HCEC 1CT (cell line): ENCODE measurements at places on chromosomes 16 and 17.

DNA sequence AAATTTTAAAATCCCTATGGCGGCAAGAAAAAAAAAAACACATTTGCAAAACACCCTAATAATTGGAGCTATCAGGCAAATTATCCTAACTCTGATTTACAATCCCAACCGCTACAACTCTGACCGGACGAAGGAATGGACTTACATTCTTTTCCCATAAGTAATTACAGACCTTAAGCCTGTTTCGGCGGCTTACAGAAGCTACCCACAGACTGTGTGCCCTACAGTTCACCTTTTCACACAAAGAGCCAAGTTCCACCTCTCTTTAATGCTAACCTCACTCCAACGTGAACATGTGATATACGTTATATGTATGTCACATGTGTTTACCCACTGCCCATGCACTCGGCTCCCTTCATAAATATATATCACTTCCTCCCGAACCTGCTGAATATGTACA is 8.7 kb upstream of the MEAK7 start:
- peak; percentile 38 for DNase-seq

DNA sequence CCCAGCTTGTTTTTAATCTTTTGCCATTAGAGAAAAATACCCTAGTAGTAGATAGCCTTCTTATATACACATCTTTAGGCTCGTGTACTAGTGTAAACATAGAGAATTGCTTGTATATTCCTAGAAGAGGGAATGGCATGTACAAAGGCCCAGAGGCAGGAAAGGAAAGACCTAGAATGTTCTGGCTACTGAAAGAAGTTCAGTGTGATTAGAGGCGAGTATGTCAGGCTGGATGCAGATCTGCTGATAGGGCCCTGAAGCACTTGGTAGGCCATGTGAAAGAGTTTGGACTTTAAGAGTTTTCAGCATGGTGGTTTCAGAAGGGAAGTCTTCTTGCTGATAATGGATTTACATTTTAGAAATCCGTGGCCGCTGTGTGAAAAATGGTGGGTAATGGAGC is 17.4 kb downstream of the CTCF start:
- DNase-seq = no peak

- DNase-seq = no peak
These were observed 68.3 kb downstream of the GTF3C1 start for GRCh38 chr16:27481282-27481934.

DNA sequence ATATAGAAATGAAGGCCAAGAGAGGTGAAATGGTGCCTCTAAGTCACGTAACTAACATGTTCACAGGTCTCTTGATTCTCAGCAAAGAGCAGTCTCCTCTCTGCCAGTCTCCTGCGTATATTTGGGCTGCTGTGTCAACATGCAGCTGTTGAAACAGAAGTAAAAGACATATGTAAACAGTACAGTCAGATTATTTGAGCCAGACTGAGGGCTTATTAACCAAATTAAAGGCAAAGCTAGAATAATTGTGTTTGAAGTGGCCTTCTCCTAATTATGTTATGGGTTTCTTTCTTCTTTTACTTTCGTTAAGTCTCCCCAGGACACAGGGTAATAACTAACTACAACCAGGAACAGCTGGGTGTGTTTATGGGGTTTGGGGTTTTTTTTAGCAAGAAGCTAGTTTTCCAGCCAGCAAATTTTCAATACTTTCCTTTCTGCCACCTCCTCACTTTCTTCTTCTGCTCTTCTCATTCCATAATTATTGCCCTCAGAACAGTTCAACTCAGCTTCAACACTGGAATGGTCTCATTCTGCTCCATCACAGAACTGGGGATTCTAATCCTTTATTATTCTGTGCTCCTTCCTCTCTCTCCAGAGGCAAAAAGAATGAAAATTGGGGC is 18.4 kb downstream of the G6PC1 start:
- no peak for DNase-seq

DNA sequence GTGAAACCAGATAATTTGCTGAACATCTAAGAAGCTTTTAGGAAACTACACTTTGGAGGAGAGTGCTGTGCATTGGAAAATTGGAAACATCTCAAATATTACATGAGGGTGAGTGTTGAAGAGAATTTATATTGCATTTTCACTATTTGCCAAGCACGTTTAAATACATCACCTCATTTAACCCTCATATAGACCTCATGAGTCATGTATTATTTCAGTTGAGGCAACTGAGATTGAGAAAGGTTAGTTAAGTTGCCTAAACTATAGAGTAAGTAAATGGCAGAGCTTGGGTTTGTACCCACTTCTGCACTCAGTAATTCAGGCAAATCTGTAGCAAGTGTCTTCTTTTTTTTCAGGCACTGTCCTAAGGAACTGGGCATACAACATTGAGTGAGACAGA is 3.7 kb upstream of the NLK start:
- peak; percentile 62 for DNase-seq

- DNase-seq = peak; percentile 55
These were observed 34.6 kb downstream of the DCUN1D3 start for GRCh38 chr16:20865420-20866131.

- DNase-seq = no peak
These were observed 684.0 kb downstream of the CDH11 start for GRCh38 chr16:64437706-64438324.

DNA sequence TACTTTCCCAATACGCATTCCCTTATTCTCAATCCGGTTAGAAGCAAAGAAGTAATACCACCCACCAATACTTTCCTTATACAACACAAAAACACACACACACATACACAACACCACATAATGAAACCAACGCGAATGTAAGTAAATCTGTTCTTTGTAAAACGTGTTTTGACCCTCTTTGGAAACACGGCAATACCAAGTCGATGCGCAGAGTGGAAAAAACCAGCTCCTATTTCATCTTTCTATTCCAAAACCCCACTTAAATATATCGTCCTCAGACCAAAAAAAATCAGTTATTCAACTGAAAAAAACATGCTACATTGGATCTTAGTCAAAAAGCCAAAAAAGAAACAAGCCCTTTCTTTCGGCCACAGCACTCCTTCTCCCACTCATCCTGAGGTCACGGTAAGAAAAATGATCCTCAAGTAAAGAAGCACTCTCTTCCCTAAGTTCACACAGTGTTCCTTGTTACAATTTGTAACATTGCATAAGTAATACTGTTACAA is 31.0 kb upstream of the ARL4D start:
- DNase-seq = peak; percentile 98

DNA sequence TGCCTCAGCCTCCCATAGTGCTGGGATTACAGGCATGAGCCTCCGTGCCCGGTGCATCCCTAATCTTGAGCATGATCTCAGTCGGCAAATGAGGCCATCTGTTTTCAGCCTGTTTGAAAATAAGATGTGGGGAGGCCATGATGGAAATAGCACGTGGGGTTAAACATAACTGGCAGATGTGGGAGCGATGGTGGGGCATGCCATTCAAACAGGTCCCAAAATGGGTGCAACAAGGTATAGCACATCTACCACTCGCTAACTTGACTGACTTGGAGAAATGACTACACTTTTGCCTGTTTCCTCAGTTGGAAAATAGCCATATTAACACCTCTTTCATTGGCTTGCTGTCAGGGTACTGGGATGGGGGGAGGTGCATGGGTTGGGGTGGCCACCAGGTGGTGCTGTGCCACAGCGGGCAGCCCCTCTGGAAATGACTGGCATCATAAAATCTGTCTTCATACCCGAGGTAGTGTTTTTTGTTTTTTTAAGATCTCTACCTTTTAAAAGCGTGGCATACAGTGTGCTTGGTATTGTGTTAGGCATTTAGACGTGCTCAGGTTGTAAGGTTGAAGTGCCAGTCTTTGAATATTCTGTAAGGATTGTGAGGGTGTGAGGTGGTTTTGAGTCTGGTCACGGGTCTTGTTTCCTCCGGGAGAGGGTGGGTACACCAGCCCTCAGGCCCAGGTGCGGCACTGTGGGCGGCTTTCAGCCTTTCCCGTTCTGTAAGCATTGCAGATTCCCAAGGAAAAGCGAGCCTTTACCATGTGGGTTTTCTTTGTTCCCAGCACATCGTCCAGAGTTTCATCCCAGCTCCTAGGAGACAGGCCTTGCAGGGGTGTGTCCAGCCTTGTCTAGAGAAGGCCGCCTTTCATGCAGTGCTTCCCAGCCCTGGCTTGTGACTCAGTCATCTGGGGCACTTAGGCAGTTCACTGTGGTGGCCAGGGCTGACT is 2.9 kb upstream of the TTYH2 start:
- DNase-seq = peak; percentile 53

GRCh38 chr16:66623755-66624154 is 19.3 kb downstream of the CMTM3 start:
- no peak for DNase-seq

DNA sequence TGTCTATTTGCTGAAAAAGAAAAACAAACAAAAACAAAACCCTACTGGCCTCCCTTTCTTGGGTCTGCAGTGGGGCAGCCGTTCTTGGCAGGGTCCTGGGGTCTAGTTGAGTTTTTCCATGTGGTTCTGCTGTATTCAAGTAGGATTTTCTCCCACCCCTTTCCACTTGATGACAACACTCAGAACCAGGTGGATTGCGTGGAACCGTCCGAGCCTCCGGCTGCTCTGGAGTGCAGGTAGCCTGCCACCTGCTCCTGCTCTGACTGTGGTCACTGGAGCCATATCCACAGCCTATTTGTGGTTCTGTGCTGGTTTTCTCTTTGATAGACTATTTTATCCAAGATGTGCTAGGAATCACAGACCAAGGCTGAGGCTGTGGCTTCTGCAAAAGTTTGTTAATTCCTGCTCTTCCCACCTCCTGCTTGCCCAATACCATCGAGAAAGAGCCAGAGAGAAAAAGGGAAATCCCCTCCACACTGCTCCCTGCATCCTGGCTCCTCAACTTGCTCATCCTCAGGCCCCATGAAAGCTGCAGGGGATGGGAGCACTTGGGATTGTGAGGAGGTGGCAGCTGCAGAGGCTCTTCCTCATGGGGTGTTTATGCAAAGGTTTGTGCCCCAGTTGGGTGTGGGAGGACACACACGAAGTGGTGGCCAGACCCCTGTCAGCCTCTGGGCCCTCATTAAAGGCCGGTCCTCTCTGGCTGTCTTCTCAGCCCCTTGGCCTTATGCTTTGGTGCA is 377.8 kb upstream of the TNRC6C start:
- DNase-seq = no peak

- no peak for DNase-seq
These were observed 14.1 kb downstream of the PKD1L3 start for GRCh38 chr16:71986131-71986530.

GRCh38 chr16:70561623-70562022 is 38.0 kb downstream of the SF3B3 start:
- no peak for DNase-seq

DNA sequence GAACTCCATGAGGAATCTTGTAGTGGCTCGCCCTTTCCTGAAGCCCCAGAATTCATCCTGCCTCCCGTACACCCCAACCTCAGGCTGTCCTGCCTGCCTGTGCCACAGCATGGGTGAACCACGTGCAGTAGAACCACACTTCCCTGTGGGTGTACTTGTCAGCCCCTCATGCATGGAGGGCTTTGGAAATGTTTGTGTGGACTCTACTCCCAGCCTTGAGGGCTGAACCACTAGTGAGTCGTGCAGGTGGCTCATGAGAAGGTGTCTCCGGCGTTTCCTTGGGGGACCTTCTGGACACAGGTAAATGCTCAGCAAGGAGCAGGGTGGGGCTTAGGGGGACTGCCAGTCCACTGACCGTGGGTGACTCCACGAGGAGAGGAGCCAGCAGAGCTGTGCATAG is 58.7 kb upstream of the ADORA2B start:
- no peak for DNase-seq

DNA sequence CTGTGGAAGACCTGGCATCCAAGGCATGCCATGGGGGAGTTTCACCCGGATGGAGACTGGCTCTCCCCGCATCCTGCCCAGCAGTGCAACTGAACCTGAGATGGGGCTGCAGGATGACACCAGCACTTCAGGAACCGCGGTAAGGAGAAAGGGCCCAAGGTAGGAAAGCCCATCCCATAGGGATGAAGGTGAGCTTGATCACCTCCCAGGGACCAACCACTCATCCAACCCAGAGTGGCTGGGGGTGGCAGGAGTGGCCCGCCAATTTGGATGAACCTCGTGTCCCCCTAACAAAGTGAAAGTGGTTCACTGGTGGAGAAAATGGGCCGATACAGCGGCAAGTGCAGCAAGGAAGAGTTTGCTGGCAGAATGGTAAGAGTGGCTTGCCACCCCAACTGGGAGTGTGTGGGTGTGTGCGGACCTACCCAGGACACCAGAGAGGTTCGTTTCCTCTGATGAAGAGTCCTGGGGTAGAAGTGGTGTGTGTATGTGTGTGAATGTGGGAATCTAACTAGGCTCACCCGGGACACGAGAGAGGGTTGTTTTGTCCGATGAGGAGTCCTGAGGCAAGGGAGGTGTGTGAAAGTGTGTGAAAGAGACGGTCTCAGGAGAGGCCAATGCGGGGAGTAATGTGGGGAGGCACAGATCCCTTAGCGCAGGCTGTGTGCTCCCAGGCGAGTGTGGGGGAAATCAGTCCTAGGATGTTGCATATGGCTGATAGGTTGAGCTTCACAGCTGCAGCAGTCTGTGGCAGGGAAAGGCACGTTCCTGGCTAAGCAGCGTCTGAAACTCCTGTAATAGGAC is 22.6 kb downstream of the ACSM1 start:
- DNase-seq = no peak

DNA sequence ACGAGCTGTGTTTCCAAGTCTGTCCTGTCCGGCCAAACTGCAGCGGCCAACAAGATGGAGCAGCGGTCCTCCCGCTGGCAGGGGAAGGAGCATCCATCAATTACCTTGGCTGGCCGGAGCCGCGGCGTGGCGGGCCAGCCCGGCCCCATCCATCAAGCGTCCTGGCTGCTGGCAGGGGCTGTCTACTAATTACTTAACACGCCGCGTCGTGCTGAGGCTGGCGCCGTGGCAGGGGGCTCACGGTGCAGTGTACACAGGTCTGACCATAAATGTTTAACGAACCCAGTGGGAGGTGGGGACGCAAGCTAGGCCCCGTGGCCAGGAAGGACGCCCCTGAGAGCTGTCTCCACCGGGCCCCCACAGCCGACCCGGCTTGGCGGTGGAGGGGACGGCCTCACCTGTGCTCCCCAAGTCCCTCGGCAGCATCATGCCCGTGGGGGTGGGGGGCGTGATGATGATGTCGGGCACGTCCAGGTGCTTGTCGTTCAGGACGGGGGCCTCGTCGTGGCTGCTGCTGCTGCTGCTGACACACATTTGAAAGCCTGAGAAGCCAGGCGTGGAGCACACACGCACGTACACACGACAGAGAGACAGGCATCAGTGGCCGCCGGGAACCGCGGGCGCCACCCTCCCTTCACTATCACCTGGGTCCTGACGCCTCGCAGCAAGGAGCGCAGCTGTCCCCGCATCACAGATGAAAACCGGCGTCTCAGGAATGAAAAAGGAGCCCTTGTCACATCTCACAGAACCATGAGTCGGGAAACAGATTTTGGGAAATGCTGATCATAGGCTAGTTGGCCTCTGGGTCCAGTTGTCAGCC is 21.2 kb upstream of the GINS2 start:
- DNase-seq = no peak

DNA sequence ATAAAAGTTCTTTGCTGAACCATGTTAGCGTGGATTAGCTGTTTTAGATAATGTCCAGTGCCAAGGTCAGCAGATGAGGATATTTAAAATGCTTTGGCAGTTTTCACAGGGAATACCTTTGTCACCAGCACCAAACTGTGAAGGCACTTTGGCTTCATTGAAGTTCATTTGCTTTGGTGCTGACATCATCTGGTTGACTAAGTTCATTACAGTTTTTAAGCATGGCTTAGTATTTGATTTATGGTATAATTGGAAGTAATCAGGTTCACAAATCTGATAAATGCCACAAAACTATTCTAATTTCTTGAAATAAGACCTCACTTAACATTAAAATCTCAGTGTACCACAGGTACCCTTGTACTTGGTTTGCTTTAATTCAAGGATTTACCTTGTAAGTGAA is 4.3 kb downstream of the GID4 start:
- DNase-seq = no peak
